ENCODE measurements at places on chromosomes 3 and 15. TPM values are rescaled to one million over a fixed set of nuclear protein-coding genes. Genes with fewer than 3 reads are reported as not detected.

The SLC6A1 gene
- total RNA-seq: not detected

The TMEM40 gene
- not detected for total RNA-seq

The TUBGCP4 gene
- 11.2 TPM for total RNA-seq

The IGF2BP2 gene
- 29.7 TPM for total RNA-seq

The CA12 gene
- total RNA-seq: 1.3 TPM

The IL17RB gene
- total RNA-seq: not detected

The CRABP1 gene
- not detected for total RNA-seq

The MKRN2 gene
- 50.7 TPM for total RNA-seq

The C3orf49 gene
- not detected for total RNA-seq
